Esophagus muscularis mucosa (tissue), 4 donors: ENCODE measurements at places on chromosomes 5 and 9.

DNA sequence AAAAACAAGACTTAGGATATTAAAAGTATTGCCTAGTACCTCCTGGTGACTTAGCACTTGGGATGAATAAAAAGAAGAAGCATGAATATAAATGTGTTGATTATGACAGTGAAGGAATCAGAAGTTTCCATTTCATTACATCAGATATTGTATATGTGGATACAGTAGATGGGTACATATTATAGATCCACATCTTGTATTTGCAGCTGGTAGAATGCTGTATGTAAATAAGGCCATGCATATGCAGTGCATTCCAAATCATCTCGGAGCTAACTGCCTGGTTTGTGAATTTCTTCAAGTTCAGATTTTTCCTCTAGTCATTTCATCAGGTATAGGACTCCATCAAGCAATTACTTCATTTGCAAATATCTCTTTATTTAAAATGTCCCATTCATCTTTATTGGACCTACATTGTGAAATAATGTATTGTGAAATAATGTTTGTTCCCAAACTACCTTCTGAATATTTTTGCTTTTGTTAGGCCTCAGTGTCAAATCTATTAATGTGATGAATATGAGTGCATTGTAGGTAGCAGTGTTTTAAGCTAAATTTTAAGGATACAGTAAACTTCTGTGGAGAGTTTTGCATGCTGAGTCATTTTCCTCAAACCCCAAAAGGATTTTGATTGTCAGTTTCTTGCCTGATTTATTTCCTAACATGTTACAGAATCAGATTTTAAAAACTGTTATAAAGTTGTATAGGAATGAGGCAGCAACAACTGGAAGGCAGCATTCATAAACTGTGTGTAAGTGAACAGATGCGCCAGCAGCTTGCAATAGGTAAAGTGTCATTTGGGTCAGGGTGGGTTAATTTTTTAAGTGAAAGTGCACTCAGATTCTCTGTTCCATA is 370.8 kb upstream of the RIOK2 start:
- no peak overlapping the region for H3K27ac ChIP-seq
- no peaks in the 10 kb centered on the region for H3K36me3 ChIP-seq
- no peak overlapping the region for H3K4me3 ChIP-seq
- no peaks in the 10 kb centered on the region for H3K4me1 ChIP-seq
- DNase-seq = no peak

- no peaks in the 10 kb centered on the region for H3K36me3 ChIP-seq
- DNase-seq = no peak
- H3K27ac ChIP-seq = no peak overlapping the region
- no peak overlapping the region for H3K4me3 ChIP-seq
Measured at GRCh38 chr9:117375956-117376355, 38.9 kb downstream of the ASTN2 start.

GRCh38 chr5:108945094-108945493 is 197.4 kb downstream of the FER start:
- no peak overlapping the region for H3K4me3 ChIP-seq
- no peaks in the 10 kb centered on the region for H3K27me3 ChIP-seq
- H3K36me3 ChIP-seq = no peaks in the 10 kb centered on the region

GRCh38 chr5:89556215-89556913 is 673.4 kb upstream of the MEF2C start:
- H3K4me3 ChIP-seq = no peak overlapping the region
- H3K27ac ChIP-seq = no peak overlapping the region
- no peaks in the 10 kb centered on the region for H3K36me3 ChIP-seq
- H3K27me3 ChIP-seq = no peaks in the 10 kb centered on the region

DNA sequence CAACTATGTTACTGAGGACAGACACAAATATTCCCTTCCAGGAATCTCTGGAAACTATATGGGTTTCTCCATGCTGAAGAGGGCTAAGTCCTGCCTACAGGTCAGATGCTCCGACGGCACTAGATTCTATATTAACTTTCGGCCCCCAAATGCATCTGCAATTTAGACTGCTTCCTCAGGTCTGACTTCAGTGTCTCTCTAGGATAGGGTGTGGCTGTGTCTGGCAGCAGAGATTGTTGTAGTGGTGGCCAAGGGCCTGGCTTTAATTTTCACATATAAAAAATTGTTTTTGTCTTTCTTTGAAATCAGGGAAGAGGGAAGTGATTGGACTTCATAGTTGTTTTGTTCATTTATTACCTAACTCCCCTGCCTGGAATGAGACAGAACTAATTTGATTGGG is 101.8 kb downstream of the PJA2 start:
- H3K4me3 ChIP-seq = no peak overlapping the region
- peak; percentile 66 for DNase-seq
- no peak overlapping the region for H3K27ac ChIP-seq
- H3K36me3 ChIP-seq = no peaks in the 10 kb centered on the region
